ENCODE measurements at places on chromosomes 5 and 9.

DNA sequence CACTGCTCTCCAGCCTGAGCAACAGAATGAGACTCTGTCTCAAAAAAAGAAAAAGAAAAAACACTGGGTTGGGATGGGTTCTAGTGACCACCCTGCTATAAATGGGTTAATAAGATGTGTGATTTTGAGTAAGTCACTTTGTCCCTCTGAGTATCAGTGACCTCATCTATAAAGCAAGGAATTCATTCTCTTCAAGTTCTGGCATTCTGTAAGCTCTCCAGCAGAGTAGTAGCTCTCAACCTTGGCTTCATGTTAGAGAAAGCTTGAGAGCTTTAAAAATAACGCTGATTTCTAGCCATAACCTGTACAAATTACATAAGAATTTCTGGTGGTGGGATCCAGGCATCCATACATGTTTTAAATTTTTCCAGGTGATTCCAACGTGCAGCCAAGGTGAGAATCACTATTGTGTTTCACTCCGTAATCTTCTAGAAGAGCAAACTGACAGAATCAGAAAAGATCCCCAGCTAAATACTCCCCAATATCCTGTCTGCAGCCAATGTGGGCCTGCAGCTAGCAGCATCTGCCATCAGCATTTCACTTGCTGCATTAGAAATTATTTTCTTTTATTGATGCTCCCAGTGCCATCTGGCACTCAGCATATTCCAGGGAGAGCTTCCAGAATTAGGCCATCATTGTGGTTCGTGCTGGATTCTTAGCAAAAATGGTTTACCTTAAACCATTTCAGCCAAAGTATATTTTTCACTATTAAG is 109.4 kb downstream of the FEM1C start:
- DNase-seq, result no peak

GRCh38 chr5:170849374-170849773 is 12.4 kb upstream of the RANBP17 start:
- no peak for DNase-seq

GRCh38 chr5:127936439-127936972 is 147.1 kb upstream of the SLC12A2 start:
- DNase-seq, result no peak

DNA sequence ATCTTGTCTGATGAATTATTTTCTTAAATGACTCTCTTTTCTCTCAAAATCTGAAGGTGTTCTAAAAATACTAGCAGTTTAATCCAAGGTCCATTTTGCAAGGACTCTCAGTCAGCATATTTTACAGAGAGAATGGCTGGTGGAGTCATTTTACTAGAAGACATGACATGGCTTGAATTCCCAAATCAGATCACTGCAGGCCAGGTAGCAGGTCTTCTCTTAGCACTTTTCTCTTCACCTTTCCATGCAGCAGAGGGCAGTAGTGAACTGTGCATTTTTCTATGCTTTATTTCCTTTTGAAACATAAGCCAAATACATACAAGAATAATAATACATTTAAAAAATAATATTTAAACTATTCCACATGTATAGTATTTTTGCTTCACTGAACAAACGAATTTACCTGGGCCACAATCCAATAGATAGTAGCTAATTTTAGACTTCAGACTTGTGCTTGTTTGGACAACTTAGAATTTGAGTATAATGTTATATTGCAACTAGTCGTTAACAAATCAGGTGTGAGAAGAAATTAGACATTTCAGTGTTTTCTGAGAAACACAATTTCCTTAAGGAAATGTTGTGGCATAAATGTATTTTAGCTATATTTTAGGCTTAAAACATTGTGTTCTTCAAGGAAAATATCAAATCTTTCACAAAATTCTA is 289.4 kb upstream of the DAB2 start:
- DNase-seq, result peak; percentile 71

- DNase-seq, result no peak
Observed at GRCh38 chr5:66886941-66887340, 290.7 kb downstream of the MAST4 start.

DNA sequence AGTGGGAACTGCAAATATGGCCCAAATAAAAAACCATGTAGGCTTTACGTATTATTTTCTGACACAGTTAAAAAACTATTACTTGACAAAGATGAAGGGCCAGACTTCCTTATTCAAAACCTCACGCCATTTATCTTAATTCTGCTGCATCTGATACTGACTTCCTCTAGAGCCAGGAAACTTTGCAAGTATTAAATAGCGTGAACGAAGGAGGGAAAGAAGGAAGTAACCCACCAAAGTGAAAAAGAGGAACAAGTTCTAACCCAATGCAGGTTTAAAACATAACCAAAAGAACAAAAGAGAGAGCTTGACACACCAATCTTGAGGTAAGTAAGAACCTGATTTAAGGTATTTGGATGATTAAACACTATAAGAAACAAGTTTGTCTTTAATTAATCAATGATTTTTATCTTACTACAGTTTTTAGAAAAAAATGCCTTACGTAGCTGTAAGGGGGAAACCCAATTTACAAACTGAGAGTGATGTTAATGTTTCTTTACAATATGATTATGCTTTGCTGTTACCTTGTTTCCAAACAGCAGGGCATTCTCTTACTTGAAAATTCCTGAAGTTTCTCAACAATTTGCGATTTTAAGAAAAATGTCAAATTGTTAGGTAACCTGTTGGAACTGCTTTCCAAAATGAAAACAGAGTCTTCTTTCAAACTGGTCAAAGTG is at the start of gene GAPT:
Gene GAPT (plus strand): TSS at position 220 of the 677 bp plus-strand sequence. CDS start 3,102 bp downstream, outside the sequence.
- no peak for DNase-seq

- DNase-seq, result no peak
Observed at GRCh38 chr5:150567031-150567717, 59.2 kb downstream of the NDST1 start.

GRCh38 chr5:111069839-111070238 is 1.7 kb upstream of the TSLP start:
- DNase-seq, result no peak

DNA sequence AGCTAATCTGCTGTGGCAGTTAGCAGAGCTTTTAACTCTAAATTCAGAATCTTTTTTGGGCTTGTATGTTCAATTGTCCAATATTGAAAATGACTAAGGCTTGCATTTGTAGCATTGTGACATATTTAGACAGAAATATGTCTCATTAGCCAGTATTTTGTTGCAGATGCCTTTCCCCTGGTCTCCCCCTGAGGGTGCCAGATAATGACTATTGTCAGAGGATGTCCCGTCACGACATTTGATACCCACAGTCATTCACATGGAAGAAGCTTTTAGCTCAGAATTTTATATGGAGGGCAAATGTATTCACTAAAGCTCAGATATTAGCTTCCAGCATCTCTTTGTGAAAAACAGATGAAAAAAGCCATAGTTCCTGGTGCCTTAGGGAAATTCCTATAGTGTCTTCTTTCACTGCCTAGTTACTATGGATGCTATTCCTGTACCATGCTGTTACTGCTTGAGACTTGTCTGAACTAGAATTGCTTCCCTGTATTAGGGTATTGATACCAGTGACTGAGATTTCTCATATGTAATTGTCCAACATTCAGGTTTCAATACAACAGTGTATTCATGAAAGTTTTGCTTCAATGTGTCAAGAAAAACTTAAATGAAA is 96.2 kb downstream of the CCDC192 start:
- DNase-seq, result no peak

DNA sequence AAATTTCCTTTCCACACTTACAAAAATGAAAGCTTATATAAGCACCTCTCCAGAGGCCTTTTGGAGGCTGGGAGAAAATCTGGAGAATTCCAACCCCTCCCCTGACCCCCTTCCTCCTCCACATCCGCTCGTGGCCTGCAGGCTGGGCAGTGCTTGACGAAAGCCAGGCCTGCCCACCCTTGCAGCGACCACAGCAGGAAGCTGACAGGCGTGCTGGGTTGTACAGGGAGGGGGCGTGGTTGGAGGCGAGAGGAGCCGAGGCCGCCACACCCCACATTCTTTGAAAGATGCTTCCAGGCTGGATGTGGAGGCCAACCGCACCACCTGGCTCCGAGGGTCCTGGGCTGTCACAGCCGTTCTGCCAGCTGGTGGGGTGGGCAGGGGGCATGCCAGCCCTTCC is 47.8 kb upstream of the IER5L start:
- no peak for DNase-seq

DNA sequence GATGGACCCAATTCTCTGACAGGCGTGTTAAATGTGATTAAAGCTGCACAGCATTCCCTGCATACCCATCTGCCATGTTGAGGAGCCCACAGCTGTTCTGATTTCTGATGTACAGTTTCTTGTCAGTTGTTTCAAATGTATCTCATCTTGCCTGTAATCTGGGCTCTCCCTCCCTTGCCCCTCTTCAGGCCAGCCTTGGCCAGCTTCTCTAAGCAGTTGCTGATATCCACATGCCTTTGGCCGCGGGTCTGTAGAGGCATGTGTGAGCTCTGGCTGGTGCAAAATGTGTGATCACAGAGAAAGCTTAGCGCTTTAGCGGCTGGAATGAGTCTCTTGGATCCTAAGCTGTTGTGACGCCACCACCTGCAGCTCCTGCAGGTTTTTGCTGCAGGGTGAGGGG is 332.0 kb downstream of the MLLT3 start:
- DNase-seq, result no peak

GRCh38 chr9:128116104-128117083 is 11.1 kb downstream of the PTGES2 start:
- no peak for DNase-seq

DNA sequence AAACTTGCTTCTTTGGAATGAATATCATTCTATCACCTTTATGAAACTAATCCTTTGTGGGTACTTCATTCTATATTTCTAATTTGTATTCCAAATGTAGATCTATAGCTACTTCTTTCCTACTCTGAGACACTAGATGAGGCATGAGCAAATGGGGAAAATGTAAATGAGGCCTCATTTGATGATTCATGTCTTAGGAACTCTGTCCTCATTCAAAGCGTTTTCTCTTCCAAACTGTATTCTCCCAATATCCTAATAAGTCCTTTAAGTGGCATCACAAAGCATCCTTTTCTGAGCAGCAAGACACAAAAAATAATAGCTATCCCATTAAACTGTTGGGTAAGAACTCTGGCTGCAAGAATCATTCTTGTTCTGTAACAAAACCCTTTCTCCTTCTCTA is 56.1 kb downstream of the TTLL11 start:
- no peak for DNase-seq

Measured in SW 1271 (cell line).